Activated CD4-positive, alpha-beta memory T cell treated with anti-CD3 and anti-CD28 coated beads, Interleukin-2, amount 10 ng/mL, durations not matched to agents 7 days and 5 days (primary cell): ENCODE measurements at places on chromosomes 5 and 9. TPM values are rescaled to one million over a fixed set of nuclear protein-coding genes. Genes with fewer than 3 reads are reported as not detected.

DNA sequence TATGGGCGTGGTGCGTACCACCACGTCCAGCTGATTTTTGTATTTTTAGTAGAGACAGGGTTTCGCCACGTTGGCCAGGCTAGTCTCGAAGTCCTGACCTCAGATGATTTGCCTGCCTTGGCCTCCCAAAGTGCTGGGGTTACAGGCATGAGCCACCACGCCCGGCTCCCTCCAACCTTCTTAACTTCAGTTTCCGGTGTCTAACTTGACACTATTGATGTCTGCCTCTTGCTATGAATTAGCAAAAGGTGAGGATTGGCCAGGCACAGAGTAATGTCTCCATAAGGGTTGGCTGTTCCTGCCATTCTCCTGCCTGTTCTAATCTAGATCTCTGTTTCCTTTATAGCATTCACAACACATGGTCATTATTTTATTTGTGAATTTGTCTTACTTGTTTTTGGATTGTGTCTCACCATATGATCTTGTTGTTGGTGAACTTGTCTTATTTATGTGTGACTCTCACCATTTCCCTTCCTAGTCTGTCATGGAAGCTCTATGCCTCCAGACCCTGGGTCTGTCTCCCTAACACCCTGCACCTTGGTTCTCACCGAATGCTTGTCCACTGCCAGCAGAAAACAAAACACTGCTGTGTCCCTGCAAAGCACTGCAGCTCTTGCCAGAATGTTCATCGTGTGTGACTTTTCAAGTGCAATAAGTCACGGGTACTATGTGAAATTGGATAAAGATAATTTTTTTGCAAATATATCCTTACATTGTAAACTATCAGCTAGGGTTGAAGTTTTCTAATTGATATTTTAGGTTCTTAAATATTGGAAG is 26.0 kb downstream of the BASP1 start:
- no peak for DNase-seq

Gene PCDHA4
- total RNA-seq = not detected

GRCh38 chr9:120755044-120755443 is 38.2 kb downstream of the FBXW2 start:
- no peak for DNase-seq

DNA sequence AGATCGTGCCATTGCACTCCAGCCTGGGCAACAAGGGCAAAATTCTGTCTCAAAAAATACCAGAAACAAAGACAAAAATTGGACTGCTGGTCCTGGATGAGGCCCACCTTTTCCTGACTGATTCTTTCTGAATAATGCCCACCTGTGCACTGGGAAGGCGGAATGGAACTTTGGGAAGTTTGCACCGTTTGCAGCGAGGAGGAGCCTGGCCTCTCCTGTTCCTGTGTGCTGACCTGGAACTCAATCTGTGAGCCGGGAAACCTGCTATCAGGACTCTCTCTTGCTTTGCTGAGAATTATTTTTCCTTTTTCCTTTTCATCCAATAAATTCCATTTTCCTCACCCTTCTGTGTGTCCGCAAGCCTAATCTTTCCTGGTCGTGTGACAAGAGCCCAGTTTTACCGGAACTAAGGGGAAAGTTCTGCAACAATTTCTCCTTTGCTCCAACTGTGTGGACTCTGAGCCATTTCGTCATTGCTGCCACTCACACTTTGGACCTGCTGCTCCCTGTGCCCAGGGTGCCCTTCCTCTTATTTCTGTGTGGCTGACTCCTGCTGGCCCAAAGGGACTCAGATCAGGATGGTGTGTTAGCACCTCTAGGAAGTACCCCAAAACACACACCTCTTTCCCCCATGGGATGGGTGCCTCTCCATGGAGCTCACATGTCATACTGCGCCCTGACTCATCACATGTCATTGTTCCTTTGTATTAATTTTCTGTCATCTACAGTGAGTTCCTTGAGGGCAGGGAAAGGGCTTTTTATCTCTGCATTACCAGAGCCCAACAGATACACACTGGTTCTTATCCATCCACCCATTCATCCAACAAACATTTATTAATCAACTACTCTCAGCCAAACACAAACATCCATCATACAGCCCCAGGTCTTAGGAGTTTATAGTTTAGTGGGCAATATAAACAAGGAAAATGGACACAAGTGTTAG is 4.7 kb upstream of the GLRX start:
- DNase-seq = no peak

DNA sequence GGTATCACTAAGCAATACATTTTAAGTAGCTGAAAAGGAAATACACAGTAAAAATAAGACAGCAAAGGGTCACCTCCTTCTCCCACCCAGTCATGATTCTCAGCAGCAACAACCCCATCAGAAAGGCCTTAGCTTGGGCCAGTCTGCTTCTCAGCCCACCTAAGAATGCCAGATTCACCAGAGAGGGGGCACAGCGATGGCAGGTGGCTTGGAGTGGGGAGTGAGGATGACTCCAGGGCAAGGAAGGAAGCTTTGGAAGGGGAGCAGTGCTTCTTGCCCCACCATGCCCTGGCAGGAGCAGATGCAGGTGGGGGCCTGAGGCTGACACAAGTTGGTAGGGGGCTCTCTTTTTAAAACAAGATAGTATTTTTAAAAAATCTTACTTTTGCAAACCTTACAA is 51.4 kb downstream of the ABCA1 start:
- no peak for DNase-seq

Gene OTP
- total RNA-seq = not detected

GRCh38 chr5:81297531-81297930 is 3.9 kb upstream of the ZCCHC9 start:
- no peak for DNase-seq

- DNase-seq = no peak
Measured at GRCh38 chr9:38195737-38196161, 126.7 kb upstream of the SHB start.

- no peak for DNase-seq
Measured at GRCh38 chr5:5285906-5286305, 136.6 kb upstream of the ICE1 start.

GRCh38 chr5:160359816-160360215 is 10.6 kb downstream of the C1QTNF2 start:
- DNase-seq = no peak

Gene WNT8A
- not detected for total RNA-seq

DNA sequence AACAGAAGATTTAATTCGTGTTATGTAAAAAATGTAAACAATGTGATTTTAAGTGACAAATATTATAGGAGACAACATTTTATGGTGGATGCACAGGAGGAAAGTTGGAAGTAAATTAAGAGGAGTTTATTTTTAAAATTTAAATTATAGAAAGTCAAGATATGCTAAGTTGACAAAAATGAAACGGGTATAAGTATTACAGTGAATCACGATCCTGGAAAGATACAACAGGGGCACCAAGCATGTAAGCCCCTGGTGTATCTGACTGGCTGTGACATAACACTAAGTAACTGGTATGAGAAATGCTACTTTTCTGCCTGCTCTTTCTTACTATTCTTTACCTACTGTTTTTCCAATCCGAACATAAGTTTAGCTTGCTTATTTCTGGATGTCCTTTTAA is 419.8 kb upstream of the CHD1 start:
- DNase-seq = no peak

Gene SPATA31E1
- total RNA-seq = not detected

GRCh38 chr5:115295777-115296123 is 704 bp downstream of the CCDC112 start:
- DNase-seq = no peak

- no peak for DNase-seq
Measured at GRCh38 chr5:118616281-118616680, 372.1 kb downstream of the DTWD2 start.

Gene BTNL8
- not detected for total RNA-seq

Gene CCNJL
- not detected for total RNA-seq

GRCh38 chr9:5509573-5509972 is 758 bp upstream of the PDCD1LG2 start:
- no peak for DNase-seq

DNA sequence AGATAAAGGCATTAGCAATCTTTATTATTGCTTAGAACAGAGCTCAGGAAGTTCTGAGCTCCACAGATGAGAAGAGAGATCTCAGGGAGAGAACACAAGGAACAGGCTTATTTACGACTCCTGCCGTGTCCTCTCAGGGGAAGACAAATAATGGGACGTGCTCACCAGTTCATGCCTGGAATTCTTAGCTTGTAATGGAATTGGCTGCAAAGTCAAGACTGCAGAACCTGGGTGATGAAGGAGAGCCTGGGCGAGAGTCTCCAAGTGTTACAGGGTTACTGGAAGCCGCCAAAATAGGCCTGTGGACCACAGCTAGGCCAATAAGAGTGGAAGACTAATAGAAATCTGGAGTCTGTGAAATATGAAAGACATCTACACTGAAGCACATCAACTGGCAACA is 174.5 kb upstream of the ADAMTSL1 start:
- no peak for DNase-seq

Gene CEL
- total RNA-seq = 1.4 TPM

Gene CDX1
- not detected for total RNA-seq

DNA sequence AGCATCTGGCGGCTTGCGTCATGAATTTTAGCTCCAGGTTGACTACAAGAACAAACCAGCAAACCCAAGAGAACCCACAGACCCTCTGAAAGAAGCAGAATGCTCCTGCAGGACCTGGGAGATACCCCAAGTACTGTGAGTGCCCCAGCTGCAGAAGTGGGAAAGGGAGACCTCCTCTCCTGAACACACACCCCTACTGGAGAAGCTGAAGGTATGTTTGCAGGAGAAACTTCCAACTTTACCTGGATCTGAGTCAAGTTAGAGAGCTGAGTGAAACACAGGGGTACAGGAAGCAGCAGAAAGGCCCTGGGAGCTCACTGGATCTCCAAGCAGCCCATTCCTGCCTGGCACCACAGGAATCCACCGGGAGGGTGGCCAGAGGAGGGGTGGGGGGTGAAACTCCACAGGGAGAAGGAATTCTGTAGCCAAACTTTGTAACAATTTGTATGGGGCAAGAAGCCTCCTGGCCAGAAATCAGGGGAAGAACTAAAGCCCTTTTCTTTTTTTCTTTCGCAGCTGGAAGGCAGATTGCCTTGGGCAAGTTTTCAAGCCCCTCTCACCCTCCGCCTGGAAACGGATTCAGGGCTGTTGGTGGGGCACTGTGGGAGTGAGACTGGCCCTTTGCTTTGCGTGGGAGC is 576.2 kb downstream of the BNC2 start:
- no peak for DNase-seq

Gene ZNF366
- not detected for total RNA-seq

DNA sequence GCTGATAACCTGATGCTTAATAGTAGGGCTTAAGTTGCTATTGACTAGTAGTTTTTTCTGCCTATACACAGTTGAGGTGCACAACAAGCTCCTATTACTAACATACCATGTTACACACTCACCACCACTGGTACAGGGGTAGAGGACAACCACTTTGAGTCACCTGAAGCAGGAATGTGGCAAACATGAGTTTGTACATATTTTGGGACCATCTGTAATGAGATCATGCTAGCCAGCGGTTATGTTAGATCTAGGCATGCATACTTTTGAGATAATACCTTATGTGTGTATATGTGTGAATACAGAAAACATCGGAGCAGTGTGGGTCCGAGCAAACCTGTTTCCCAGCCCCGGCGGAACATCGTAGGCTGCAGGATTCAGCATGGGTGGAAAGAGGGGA is 72.8 kb upstream of the NXNL2 start:
- DNase-seq = no peak

GRCh38 chr5:153783362-153783658 is 255.4 kb downstream of the FAM114A2 start:
- no peak for DNase-seq

GRCh38 chr5:5178580-5178979 is 38.5 kb downstream of the ADAMTS16 start:
- DNase-seq = no peak

GRCh38 chr5:80736730-80737129 is 81.9 kb upstream of the DHFR start:
- no peak for DNase-seq

Gene PPP2R2B
- total RNA-seq = 3.1 TPM

DNA sequence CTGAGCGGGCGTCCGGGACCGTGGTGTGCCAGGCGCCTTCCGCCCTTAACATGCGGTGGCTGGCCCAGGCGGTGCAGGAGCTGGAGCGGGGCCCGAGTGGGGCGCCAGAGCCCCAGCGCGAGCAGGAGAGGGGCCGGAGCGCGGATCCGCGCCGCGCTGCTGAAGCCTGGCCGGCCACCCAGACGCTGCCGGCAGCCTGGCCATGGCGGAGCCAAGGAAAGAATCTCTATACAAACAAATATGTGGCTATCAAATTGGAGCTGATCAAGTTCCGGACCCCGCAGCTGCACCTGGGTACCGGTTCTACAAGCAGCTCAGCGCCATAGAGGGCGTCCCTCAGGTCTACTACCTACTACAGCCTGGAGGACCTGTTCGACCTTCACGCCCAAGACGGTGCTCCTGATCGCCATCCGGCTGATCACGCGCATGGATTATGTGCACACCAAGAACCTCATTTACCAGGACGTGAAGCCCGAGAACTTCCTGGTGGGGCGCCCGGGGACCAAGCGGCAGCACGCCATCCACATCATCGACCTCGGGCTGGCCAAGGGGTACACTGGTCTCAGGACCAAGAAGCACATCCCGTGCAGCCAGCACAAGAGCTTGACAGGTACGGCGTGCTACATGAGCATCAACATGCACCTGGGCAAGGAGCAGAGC is 55.8 kb downstream of the JAK2 start:
- no peak for DNase-seq

DNA sequence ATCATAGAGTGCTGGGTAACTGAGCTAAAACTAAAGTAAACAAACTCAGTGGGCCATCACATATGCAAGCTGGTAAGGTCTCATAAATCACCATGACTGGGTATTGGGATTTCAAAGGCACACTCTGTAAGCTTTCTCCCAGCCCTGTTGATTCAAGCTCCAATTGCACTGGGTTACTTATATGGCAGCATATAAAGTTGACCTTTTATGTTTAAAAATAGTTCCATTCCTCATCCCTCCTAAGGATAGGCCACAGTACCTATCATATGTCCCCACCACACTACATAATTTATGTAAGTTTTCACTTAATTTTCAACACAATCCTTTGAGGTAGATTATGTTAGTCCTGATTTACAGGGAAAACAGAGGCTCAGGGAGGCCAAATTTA is 438.4 kb downstream of the RAB3C start:
- DNase-seq = no peak

Gene BRD9
- 54.0 TPM for total RNA-seq

DNA sequence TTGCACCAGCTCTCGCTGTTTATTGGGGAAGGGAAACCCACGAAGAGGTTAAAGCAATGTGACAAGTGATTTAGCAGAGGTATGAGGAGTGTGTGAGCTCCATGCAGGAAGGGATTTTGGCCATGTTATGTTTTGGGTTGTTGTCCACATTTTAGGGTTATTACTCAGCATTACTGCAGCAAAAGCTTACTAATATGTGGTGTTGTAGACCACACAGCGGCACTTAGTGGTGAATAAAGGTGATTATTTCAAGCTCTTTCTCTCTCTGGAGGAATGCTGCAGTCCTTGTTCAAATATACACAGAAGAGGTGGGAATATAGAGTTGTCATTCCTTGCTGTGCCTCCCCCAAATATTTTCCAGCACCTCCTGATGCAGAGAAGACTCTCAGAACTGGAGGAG is 29.7 kb upstream of the AKNA start:
- DNase-seq = no peak

- no peak for DNase-seq
Measured at GRCh38 chr5:108461628-108462367, 79.9 kb upstream of the FBXL17 start.

GRCh38 chr5:135697251-135697958 is 118.6 kb upstream of the CXCL14 start:
- DNase-seq = no peak
